ENCODE measurements at places on chromosomes 4 and X.
A peak's percentile ranks its signal among the peaks of the same experiment; 100 is the strongest.

DNA sequence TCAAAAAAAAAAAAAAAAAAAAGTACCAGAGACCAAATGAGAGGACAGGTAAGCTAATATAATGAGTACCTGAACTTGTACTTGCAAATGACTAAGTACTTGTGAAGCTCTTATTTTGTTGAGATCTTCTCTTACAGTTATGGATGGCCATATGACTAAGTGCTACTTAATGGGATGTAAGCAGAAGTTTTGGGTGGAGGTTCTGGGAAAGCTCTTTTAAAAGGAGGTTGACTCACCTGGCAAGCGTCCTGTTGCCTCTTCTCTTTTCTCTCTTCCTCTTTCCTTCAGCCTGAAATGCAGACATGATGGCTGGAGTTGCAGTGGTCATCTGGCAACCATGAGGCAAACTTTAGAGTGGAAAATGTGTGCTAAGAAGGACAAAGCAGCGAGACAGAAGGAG lies 36.9 kb upstream of the MED14 start:
- DNase-seq, result no peak

DNA sequence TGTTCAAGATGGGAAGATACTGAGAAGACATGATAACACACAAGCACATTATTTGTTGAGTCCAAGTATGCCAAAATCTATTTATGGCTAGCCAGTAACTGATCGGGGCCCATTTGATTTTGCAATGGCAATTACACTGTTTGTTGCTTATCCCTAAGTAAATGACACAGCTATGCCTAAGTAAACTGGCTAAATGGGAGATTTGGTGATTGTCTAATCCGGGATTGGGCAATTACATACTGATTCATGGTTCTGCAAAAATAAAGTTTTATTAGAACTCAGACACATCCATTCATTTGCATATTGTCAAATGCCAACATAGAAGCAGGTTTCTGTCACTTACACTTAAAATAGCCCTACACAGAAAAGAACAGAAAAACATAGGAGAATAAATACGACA lies 140.2 kb upstream of the TBL1X start:
- no peak for DNase-seq

GRCh38 chr4:54526560-54526959 lies 131.2 kb upstream of the KIT start:
- DNase-seq, result no peak

DNA sequence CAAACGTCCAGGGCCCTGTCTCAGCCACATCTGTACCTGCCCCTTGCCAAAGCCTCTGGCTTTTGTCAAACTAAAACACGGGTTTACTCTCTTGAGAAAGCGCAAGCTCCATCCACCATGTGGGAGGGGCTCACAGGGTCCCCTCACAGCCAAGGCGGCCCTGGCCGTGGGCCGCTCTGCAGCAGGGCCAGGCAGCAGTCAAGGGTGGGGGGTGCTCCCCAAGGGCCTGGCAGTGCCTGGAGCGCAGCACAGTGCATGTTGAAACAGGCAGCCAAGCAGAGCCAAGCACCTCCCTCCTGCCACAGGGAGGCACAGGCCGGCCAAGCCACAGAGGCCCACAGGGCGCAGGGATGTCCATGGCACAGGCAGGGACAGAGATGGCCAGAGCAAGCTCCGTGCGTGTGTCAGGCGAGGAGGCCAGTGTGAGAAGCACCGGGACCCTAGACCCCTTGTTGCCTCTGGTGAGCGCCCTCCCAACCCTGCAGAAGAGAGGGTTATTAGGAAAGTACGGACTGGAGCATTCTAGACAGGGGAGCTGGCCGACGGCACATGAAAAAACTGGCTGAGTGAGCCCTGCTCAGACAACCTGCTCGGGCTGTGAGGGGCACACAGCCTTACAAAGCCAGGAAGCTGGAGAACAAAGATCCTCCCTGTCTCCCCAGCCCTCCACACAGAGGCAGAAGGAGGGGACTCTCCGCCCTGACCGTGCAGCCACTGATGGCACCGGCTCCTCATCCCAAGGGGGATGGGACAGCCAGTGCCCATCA lies 39.0 kb downstream of the FAM53A start:
- no peak for DNase-seq

DNA sequence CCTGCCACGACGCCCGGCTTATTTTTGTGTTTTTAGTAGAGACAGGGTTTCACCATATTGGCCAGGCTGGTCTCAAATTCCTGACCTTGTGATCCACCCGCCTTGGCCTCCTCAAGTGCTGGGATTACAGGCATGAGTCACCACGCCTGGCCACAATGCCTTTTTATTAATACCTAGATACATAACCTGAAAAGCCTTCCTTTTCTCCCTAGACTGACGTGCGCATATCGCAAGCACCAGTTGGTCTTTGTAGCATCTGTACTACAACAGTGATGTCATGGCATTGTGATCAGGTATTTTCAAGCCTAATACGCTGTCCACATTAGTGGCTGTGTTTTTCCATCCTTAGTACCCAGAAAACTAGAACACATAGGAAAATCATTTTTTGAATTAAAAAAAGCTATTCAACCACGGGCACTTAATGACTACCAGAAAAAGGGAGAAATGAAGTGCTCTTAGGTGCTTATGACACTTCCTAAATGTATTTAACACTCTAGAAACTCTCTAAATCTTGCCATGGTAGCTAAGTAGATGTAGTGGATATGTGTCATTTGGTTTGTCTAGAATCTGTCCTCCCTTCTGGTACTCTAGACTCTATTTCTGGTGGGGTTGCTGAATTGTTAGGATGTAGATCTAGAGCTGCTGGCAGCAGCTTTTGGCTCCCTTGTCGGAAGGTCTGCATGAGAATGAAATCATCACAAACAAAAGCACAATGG lies 707.8 kb downstream of the STIM2 start:
- no peak for DNase-seq

GRCh38 chrX:113833096-113834055 lies 750.5 kb upstream of the HTR2C start:
- DNase-seq, result no peak

DNA sequence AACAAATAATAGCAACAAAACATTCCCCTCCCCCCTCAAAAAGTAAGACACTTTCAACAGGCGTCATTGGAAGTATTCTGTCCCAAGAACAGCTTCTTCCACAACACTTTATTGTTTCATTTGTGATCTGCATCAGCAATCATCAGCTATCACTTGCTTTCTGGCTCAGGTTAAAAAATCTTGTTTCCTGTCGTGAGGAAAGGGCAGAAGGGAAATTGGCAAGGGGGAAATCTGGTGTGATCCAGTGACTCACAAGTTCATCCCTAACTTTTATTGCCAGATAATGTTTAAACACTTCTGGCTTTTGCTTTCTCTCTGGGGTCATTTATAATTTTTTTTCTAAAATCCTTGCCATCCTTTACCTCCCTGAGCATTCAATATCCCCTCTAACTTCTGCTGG lies 247.4 kb upstream of the GIMD1 start:
- no peak for DNase-seq

- DNase-seq, result no peak
Observed at GRCh38 chr4:165666836-165667235, 206.2 kb upstream of the TLL1 start.

- DNase-seq, result no peak
Observed at GRCh38 chr4:112714922-112715901, 78.3 kb downstream of the LARP7 start.

DNA sequence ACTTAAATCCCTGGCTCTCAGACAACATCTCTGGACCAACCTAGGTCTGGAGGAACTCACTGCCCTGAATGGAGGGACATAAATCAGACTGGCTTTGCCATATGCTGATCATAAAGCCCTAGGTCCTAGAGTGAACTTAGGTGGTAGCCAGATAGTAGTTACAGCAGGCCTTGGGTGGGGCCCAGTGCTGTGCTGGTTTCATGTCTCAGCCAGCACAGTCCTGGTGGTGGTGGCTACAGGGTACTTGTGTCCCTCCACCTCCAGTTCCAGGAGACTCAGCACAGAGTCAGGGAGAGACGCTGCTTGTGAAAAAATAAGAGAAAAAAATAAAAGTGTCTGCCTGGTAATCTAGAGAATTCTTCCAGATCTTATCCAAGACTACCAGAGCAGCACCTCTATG lies 40.3 kb downstream of the GSX2 start:
- DNase-seq, result no peak

- DNase-seq, result no peak
Observed at GRCh38 chr4:98470831-98471230, 187.6 kb downstream of the TSPAN5 start.

- DNase-seq, result no peak
Observed at GRCh38 chr4:103002551-103002950, 17.0 kb downstream of the SLC9B1 start.

DNA sequence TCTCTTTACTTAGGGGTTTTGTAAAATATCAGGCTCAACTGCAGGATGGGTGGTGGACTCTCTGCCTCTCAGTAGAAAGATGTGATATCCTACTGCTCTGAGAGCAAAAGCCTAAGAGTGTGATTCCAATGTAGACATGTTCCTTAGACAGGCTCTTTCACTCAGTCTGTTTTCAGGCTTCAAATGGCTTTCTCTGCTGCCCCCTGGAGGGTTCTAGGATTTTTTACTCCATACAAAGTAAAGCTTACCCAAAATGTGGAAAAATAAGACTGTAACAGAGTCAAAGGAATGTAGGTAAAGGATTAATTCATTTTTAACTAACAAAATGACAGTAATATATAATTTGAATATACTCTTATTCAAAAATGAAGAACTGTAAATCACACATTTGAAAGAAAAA lies 32.1 kb downstream of the ZGRF1 start:
- no peak for DNase-seq

DNA sequence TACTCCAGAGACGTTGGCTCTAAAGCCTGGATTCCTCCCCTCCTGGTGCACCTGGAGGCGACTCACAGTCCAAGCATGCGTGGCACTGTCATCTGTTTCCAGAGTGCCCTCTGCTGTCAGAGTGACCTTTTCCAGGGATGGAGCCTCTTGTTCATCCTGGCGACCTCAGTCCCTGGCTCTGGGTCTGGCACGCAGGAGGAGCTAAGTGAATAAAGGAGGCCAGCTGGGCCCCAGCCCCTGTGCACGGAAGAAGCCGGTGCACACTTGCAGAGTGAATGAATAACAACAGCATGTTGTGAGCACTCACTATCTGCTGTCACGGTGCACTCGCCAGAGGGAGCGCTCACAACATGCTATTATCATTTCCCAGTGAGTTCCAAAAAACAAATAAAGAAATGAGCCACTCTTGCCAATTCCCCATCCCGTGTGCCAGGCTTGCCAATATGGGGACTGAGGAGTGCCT lies 27.8 kb upstream of the PSAPL1 start:
- no peak for DNase-seq

- DNase-seq, result no peak
Observed at GRCh38 chr4:118983293-118983692, 94.6 kb downstream of the SYNPO2 start.

GRCh38 chr4:108601106-108601505 lies 19.3 kb upstream of the RPL34 start:
- no peak for DNase-seq

DNA sequence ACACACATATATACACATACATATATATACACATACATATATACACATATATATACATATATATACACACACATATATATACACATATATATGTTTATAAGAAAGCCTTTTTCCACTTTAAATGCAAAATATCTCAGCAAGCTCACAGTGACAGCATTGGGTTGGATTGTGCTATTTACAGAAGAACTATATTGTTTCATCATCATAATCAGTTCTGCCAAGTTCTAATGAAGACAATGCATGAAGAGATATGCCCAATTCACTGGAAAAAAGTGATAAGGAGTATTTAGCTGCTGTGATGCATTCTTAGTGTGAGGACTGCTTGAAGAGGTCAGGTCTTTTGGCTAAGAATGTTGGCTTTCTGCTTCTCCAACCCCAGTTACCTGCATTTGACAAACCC lies 54.4 kb downstream of the RNF150 start:
- DNase-seq, result no peak

- no peak for DNase-seq
Observed at GRCh38 chr4:138392751-138393308, 150.7 kb upstream of the SLC7A11 start.

DNA sequence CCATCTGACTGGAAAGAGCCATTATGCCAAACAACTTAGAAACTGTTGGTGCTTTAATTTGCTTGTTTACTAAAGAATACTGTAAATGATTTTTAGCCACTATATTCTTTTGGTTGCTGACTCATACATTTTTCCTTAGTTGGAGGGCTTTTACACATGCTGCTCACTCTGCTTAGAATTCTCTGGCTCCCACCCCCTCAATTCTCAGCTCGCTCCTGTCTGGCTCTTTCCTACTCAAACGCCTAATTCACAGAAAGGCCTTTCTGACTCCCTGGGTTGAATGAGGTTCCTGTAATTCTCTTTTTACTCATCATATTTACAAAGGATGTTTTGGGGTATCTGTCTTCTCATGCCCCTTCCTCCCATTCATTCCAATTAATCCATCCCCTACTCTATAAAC lies 26.1 kb upstream of the PARM1 start:
- no peak for DNase-seq

DNA sequence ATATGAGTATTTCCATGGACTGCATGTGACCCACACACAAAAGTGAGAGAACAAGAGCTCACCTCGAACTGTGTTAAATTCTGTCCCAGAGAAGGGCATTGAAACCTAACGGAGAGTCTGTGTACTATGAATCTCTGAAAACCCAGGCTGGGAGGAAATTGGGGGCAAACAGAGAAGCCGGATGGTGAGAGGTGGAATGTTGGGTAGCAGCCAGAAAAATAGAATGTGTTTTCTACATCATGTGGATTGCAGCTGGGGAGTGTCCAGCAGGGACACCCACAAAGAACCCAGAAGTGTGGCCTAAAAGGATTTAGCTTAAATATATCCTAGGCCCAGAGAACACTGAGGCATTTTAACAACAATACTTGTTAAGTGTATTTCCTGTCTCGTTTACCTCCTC lies 38.6 kb downstream of the MND1 start:
- DNase-seq, result no peak

GRCh38 chr4:78749972-78750727 lies 26.0 kb upstream of the BMP2K start:
- DNase-seq, result peak; percentile 86

- no peak for DNase-seq
Observed at GRCh38 chr4:139913995-139914598, 239.9 kb downstream of the MAML3 start.

DNA sequence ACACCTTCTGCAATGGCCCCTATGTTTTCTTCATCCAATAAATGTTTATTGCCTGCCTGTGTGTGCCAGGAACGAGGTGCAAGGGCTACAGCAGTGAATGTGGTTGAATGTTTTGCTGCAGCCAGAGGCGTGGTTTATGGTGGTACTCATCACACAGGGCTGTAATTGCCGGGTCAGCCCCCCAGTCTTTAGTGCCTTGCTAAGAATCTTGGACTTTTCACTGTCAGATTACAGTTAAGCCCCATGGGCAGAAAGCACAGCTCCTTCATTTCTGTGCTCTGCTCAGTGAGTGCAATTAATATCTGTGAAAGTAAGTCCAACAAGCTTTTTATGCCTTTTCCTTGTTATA lies 67.8 kb downstream of the TAPT1 start:
- DNase-seq, result no peak

GRCh38 chrX:21735038-21735767 lies 22.7 kb downstream of the SMPX start:
- DNase-seq, result no peak
